ENCODE measurements at places on chromosomes 7 and 10. TPM values are rescaled to one million over a fixed set of nuclear protein-coding genes. Genes with fewer than 3 reads are reported as not detected.
A peak's percentile ranks its signal among the peaks of the same experiment; 100 is the strongest.

DNA sequence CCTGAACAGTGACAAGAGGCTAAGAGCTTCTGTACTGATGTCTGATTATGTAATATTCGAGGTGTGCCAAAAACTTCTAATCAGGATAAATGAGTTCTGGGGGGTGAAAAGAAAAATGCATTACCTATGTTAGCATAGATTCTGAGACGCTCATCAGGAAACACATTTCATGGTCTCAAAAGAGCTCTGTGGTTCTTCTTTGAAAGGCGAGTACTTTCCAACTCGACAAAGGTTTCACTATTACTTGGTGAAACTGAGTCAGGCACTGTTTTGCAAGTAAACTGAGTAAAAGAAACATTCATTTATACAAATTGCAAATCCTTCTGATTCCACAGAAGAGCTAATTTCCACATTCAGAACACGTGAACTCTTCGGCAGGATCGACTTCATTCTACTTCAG lies 523.2 kb downstream of the GATA3 start:
- no peaks in the 10 kb centered on the region for H3K27me3 ChIP-seq
- H3K4me3 ChIP-seq = no peak overlapping the region
- peaks cover 69% of the 10 kb centered on the region for H3K4me1 ChIP-seq

The LOXL4 gene
- total RNA-seq = not detected

- DNase-seq = no peak
- H3K4me1 ChIP-seq = peaks cover 38% of the 10 kb centered on the region
- peak overlapping the region; percentile 86 for H3K27ac ChIP-seq
- peak overlapping the region; percentile 88 for H3K4me3 ChIP-seq
- H3K36me3 ChIP-seq = peaks cover 25% of the 10 kb centered on the region
Observed at GRCh38 chr10:22317076-22317370, 835 bp downstream of the COMMD3 start.

The ATRNL1 gene
- 0.87 TPM for total RNA-seq

DNA sequence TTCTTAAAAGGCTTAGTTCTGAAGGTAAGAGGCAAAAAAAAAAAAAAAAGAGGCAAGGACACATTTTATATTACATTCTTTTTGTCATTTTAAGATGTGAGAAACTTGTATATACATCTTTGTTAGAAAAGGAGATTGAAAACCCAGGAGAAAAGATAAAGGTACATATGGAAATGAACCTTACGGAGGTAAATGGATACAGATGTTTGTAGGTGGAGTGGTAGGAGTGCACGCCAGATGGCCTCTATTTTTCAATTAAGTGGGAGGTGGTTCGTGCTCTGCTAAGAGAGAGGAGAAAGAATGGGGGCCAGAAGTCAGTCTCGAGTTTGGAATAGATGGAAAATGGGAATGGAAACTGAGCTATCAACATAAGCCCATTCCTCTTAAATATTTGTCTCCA lies 622.5 kb upstream of the GHITM start:
- H3K27ac ChIP-seq = no peak overlapping the region
- no peaks in the 10 kb centered on the region for H3K36me3 ChIP-seq
- H3K27me3 ChIP-seq = no peaks in the 10 kb centered on the region
- no peaks in the 10 kb centered on the region for H3K4me1 ChIP-seq

GRCh38 chr7:130461272-130461671 lies 20.5 kb upstream of the CEP41 start:
- peaks cover 2% of the 10 kb centered on the region for H3K27me3 ChIP-seq
- DNase-seq = no peak
- H3K4me3 ChIP-seq = no peak overlapping the region
- H3K27ac ChIP-seq = no peak overlapping the region
- peaks cover 11% of the 10 kb centered on the region for H3K36me3 ChIP-seq
- peaks cover 7% of the 10 kb centered on the region for H3K4me1 ChIP-seq

All from activated T-helper 2 cell treated with anti-CD3 and anti-CD28 coated beads, Interferon-gamma antibody, Interleukin-2, Interleukin-4, amounts not matched to agents 10 μg/mL and 5 μg/mL and 100 μg/mL, durations not matched to agents 14 hours and 24 hours and 36 hours (primary cell).